ENCODE measurements at places on chromosomes 2 and 18.

DNA sequence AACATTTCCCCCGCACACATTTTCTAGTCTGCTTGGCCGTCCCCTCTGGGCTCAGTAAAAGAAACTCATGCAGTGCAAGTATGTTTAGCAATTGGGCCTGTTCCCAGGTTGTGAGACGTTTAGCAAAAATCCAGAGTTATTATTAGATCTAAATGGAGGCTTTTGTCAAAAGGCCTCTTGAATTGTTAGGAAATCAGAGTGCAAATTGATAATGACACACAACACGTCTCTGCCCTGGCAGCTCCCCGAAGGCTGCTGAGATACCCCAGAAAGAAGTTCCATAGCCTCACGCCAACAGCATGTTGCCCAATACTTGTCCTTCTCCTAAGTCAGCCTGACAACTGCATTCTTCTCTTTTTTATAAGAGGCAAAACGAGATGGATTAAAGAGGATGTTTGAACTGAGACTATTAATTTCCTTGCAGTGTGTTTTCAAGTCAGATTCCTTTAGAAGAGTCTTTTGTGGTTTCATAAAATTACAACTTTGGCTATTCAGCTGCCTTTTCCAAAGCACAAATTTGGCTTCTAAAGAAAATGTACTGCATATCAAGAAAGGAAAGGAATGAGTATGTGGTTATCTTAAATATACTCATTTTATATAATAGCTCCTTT, 202.2 kb downstream of the TRIB2 start:
- DNase-seq, result no peak

DNA sequence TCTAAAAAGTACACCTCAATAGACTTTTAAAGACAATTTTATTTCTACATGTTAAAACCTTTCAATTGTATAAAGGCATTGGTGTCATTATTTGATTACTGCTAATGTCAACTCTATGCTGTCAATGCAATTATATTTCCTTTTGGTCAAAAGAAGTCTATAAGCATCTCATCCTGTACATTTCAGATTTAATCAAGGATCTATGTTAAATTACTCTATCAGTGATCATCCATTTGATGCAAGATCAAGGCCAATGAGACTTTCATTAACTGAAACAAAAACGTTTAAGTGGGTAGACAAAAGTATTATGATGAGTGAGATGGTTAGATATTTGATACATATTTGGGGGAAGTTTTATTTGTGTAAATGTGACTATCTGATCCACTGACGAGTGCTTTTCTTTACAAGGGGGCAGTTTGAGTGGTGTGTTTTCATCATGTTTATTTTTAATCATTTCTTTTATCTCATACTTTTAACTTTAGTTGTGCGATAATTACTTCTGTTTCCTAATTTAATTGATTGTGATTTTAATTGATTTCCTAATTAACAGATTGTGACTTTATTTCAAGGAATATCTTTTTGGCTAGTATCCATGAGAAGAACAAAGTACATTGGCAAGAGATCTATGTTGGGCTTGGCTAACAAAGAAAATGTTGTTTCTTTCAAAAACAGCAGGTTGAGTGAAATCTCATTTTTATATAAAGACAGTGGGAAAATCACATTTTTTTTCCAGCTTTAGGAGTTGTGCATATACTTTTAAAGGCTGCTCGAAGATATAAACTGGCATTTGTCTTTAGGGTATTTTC, 1.1 kb downstream of the ARHGAP28 start:
- DNase-seq, result no peak

DNA sequence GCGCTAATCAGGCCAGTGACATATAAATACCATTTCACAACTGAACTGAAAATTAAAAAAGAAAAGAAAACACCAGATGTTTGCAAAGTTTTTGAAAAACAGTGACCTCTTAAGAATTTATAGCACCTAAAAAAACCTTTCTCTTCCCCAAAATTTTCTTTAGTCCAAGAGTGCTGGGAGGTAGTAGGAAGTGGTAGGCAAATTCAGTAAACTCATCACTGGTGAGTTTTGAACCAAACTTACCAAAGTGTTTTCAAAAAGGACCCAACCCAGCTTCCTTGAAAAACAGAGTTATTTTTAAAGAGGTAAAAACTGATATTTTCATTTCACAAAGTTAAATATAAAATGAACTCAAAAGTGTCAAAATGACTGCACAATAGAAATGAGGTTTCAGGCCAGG, 90.4 kb downstream of the TMEM247 start:
- no peak for DNase-seq

- DNase-seq, result no peak
Observed at GRCh38 chr2:17470855-17471641, 47.2 kb downstream of the RAD51AP2 start.

DNA sequence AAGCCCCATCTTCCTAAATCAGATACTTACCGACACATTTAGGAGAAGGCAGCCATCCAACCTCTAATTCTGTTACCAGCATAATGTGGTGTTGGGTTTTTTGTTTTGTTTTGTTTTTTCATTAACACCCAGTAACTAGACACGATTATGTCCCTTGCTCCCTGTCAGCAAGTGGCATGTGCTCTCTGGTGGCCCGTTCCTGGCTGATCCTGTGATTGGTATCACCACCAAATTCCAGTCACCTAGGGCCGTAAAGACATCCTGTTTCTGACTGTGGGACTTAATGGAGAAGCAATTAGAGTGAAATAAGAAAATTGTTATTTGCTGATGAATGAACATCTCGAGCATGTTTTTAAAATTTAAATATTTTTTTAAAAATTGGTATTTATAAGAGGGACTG, 5.9 kb upstream of the DLX1 start:
- DNase-seq, result no peak

DNA sequence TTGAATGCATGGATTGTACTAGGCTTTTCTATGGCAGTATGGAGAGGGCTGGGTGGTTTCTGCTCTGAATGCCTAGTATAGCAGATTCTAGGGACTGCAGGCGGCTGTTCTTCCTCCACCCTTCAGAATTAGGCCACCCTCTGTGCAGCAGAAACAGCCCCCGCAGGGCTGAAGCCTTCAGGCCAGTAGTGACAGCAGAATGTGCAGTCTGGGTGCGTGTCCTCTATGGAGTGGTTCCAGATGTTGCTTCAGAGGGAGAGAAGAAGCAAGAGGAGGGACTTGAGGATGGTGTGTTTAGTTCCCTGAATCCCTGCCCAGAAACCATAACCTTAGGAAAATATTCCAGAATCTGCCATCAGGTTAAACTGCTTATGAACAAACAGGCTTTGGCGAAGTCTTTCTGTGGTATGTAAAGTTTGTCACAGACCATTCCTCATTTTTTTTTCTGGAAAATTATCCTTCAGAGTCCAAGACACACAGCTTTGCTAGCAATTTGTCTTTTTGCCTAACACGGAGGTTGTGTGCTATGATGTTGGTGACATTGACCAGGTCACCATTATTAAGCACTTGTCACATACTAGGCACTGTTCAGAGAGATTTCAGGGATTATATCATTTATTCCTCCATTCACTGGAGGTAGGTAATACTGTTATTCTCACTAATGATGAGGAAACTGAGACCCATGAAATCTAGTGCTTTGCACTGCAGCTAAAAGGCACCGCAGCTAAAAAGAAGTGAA, 21.1 kb downstream of the CASP10 start:
- no peak for DNase-seq
